DND-41 (cell line): ENCODE measurements at places on chromosomes 11 and 22.

DNA sequence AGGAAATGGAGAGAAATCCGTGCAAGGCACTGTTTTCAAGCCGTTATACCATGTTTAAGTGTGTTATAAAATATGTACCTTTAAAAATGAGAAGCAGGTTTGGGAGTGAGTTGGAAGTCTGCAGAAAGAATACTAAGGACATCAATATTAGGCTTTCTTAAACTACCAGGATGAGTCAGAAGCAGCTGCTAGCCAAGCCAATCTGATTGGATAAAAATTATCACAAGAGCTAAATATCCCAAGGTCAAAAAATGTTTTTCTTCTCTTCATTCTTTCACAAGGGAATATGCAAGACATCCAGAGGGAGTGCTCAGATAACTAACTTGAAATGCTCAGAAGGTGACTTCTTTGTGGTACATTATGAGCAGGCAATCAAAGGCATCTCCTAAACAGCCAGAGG is 19.3 kb upstream of the CKAP5 start:
- H3K4me3 ChIP-seq = no peak overlapping the region
- H3K27me3 ChIP-seq = no peaks in the 10 kb centered on the region
- no peaks in the 10 kb centered on the region for H3K36me3 ChIP-seq
- H3K4me1 ChIP-seq = no peaks in the 10 kb centered on the region

- peaks cover 43% of the 10 kb centered on the region for H3K36me3 ChIP-seq
- DNase-seq = peak; percentile 79
- no peaks in the 10 kb centered on the region for H3K27me3 ChIP-seq
- H3K4me3 ChIP-seq = peak overlapping the region; percentile 82
- peaks cover 41% of the 10 kb centered on the region for H3K4me1 ChIP-seq
These were observed 6.4 kb downstream of the SNU13 start for GRCh38 chr22:41682033-41682807.

- H3K4me3 ChIP-seq = no peak within 1 kb of the TSS
- no peak for DNase-seq
- H3K36me3 ChIP-seq = no peaks in the 10 kb centered on the region
- H3K27ac ChIP-seq = no peak within 1 kb of the TSS
- peaks cover 4% of the 10 kb centered on the region for H3K27me3 ChIP-seq
These were observed at the start of gene DCHS1 for GRCh38 chr11:6655790-6656583. DCHS1 (minus strand) TSS chr11:6655809; CDS start chr11:6641613, 14,196 bp downstream.

DNA sequence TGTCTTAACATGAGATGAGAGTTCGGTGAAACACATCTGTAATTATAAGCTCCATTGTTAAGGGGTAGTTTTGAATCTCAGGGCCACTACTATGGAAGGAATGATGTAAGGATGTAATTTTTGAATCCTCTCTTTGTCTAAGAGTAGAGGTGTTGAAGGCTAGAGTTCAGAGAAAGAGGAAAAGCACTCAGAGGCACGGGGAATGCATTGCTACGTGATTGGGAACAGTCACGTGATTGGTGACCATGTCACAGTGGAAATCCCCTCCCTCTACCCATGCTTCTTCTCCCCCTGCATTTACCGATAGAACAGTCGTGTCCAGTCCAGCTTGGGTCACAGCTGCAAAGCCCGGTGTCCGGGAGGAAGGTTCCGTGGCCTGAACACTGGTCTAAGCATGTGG is 230.3 kb upstream of the NARS2 start:
- H3K27ac ChIP-seq = no peak overlapping the region
- no peak overlapping the region for H3K4me3 ChIP-seq
- H3K36me3 ChIP-seq = no peaks in the 10 kb centered on the region
- no peaks in the 10 kb centered on the region for H3K27me3 ChIP-seq

DNA sequence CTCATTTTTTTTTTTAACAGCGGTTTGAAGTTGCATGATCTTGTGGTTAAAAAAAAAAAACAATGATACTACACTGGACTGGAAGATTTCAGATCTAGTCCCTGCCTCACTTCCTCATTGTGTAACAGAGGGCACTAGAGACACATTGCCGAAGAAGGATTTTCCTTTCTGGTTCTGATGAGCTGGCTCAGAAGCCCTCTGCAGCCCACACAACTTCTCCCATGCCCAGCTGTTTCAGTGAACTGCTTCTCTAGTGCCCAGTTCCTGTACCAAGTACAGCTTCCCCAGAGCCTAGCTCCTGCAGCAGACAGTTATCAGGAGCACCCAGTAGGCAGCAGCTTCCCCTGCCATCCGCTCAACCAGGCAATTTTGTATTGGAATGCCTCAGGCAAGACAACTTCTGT is 29.5 kb upstream of the ANO5 start:
- H3K27ac ChIP-seq = no peak overlapping the region
- no peaks in the 10 kb centered on the region for H3K4me1 ChIP-seq
- H3K27me3 ChIP-seq = no peaks in the 10 kb centered on the region
- no peak overlapping the region for H3K4me3 ChIP-seq
- no peaks in the 10 kb centered on the region for H3K36me3 ChIP-seq
- no peak for DNase-seq

GRCh38 chr22:48753752-48754517 is 1073.7 kb downstream of the BRD1 start:
- H3K4me1 ChIP-seq = no peaks in the 10 kb centered on the region
- no peak for DNase-seq
- H3K27me3 ChIP-seq = no peaks in the 10 kb centered on the region
- H3K27ac ChIP-seq = no peak overlapping the region
- no peak overlapping the region for H3K4me3 ChIP-seq
- H3K36me3 ChIP-seq = no peaks in the 10 kb centered on the region

- H3K4me1 ChIP-seq = peaks cover 67% of the 10 kb centered on the region
- peak overlapping the region; percentile 84 for H3K4me3 ChIP-seq
- no peaks in the 10 kb centered on the region for H3K27me3 ChIP-seq
- no peak for DNase-seq
- H3K27ac ChIP-seq = peak overlapping the region; percentile 87
These were observed 864 bp upstream of the EHBP1L1 start for GRCh38 chr11:65574811-65575567.

GRCh38 chr22:32922186-32922585 is 120.7 kb downstream of the TIMP3 start:
- H3K27me3 ChIP-seq = peaks cover 3% of the 10 kb centered on the region
- H3K4me3 ChIP-seq = no peak overlapping the region
- H3K27ac ChIP-seq = no peak overlapping the region
- H3K4me1 ChIP-seq = no peaks in the 10 kb centered on the region
- no peak for DNase-seq

- H3K36me3 ChIP-seq = peaks cover 22% of the 10 kb centered on the region
- H3K27me3 ChIP-seq = no peaks in the 10 kb centered on the region
- H3K27ac ChIP-seq = no peak overlapping the region
- no peaks in the 10 kb centered on the region for H3K4me1 ChIP-seq
- no peak for DNase-seq
These were observed 148.8 kb downstream of the CRYBB2 start for GRCh38 chr22:25368271-25368670.

- no peak for DNase-seq
- H3K36me3 ChIP-seq = no peaks in the 10 kb centered on the region
- H3K4me3 ChIP-seq = no peak overlapping the region
- peaks cover 12% of the 10 kb centered on the region for H3K27me3 ChIP-seq
- no peaks in the 10 kb centered on the region for H3K4me1 ChIP-seq
- H3K27ac ChIP-seq = no peak overlapping the region
These were observed 897 bp downstream of the MAP6 start for GRCh38 chr11:75667831-75668450.

- no peaks in the 10 kb centered on the region for H3K4me1 ChIP-seq
- H3K27me3 ChIP-seq = no peaks in the 10 kb centered on the region
- H3K36me3 ChIP-seq = peaks cover 78% of the 10 kb centered on the region
- peak overlapping the region; percentile 32; the same call in 1 of the 2 replicates for H3K27ac ChIP-seq
These were observed 30.4 kb upstream of the CRTAM start for GRCh38 chr11:122807731-122808477.

DNA sequence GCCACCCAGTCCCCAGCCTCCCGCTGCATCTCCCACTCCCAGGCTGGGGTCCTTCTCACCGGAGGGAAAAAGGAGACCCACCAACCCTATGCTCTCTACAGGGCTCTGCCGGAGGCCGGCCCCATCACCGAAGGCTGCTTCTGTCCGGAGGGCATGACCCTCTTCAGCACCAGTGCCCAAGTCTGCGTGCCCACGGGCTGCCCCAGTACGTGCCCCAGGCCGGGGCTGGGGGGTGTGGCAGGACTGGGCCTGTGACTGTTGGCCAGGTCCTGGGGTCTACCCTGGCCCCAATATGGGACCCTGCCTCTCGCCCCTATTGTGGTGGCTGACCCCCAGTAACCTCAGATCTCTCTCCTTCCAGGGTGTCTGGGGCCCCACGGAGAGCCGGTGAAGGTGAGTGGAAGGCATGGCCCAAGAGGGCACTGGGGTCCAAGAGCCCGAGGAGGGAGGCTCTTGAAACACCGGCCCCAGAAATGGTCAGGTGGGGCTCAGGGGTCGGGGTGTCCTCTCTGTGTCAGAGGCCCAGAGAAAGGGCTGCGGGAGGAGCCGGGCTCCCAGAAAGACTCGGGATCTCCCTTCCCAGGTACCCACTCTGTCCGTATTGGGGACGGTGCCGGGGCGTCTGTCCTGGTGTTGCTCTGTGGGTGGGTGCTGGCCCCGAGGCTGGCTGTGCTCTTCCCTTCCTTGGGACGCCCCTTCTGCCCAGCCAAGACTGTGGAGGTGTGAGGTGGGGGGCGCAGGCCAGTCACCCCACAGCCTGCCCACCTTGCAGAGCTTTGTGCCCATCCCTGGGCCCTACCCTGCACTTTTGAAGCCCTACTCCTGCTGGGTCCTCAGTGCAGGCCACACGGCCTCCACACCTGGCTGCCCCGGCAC is 26.1 kb upstream of the MUC5B start:
- no peaks in the 10 kb centered on the region for H3K36me3 ChIP-seq
- no peak for DNase-seq
- H3K27ac ChIP-seq = no peak overlapping the region
- no peaks in the 10 kb centered on the region for H3K27me3 ChIP-seq
- H3K4me1 ChIP-seq = no peaks in the 10 kb centered on the region
- no peak overlapping the region for H3K4me3 ChIP-seq

- H3K27ac ChIP-seq = no peak overlapping the region
- no peak overlapping the region for H3K4me3 ChIP-seq
- peaks cover 83% of the 10 kb centered on the region for H3K36me3 ChIP-seq
- peaks cover 25% of the 10 kb centered on the region for H3K4me1 ChIP-seq
- no peaks in the 10 kb centered on the region for H3K27me3 ChIP-seq
- DNase-seq = no peak
These were observed 3.8 kb downstream of the TIMM8B start for GRCh38 chr11:112082729-112083128.
